Neural cell (in vitro differentiated cells): ENCODE measurements at places on chromosomes 2 and 18. TPM values are rescaled to one million over a fixed set of nuclear protein-coding genes. Genes with fewer than 3 reads are reported as not detected.

ACMSD gene
- not detected in 2 replicates for polyA plus RNA-seq

CDK15 gene
- 0.06 and 0.09 TPM in 2 replicates for polyA plus RNA-seq

PIEZO2 gene
- 0.12 and 0.30 TPM in 2 replicates for polyA plus RNA-seq

OTOS gene
- polyA plus RNA-seq: not detected in 2 replicates

MC2R gene
- polyA plus RNA-seq: not detected in 2 replicates

RAPGEF4 gene
- polyA plus RNA-seq: 10.0 and 10.4 TPM in 2 replicates

FIGN gene
- 0.71 and 1.0 TPM in 2 replicates for polyA plus RNA-seq

VIT gene
- polyA plus RNA-seq: not detected in 2 replicates

UNC80 gene
- polyA plus RNA-seq: 10.4 and 12.1 TPM in 2 replicates

HSPE1 gene
- polyA plus RNA-seq: 136 and 177 TPM in 2 replicates

KCNK3 gene
- 12.9 and 14.0 TPM in 2 replicates for polyA plus RNA-seq

ASAP2 gene
- polyA plus RNA-seq: 41.0 and 54.6 TPM in 2 replicates

ARHGAP15 gene
- 0.30 TPM in 1 of 2 replicates, not detected in the other for polyA plus RNA-seq

IL1B gene
- polyA plus RNA-seq: not detected in 2 replicates

NDUFAF7 gene
- polyA plus RNA-seq: 127 and 132 TPM in 2 replicates

RGPD3 gene
- polyA plus RNA-seq: 0.74 and 1.1 TPM in 2 replicates

DNER gene
- 307 and 310 TPM in 2 replicates for polyA plus RNA-seq

ASTL gene
- not detected in 2 replicates for polyA plus RNA-seq

FAM237A gene
- polyA plus RNA-seq: not detected in 2 replicates

CFAP53 gene
- polyA plus RNA-seq: 0.26 and 0.64 TPM in 2 replicates

MALL gene
- polyA plus RNA-seq: not detected in 2 replicates

CFAP210 gene
- 0.20 and 1.7 TPM in 2 replicates for polyA plus RNA-seq

LRRTM1 gene
- polyA plus RNA-seq: 0.61 and 0.86 TPM in 2 replicates

PLB1 gene
- 2.8 and 3.4 TPM in 2 replicates for polyA plus RNA-seq

SLC9A4 gene
- polyA plus RNA-seq: 0.06 and 0.15 TPM in 2 replicates

DUSP2 gene
- 1.5 and 2.1 TPM in 2 replicates for polyA plus RNA-seq

COMMD1 gene
- polyA plus RNA-seq: 65.5 and 69.1 TPM in 2 replicates

RAX gene
- polyA plus RNA-seq: not detected in 2 replicates

FBXO36 gene
- 5.4 and 6.3 TPM in 2 replicates for polyA plus RNA-seq

FSIP2 gene
- polyA plus RNA-seq: 11.0 and 12.2 TPM in 2 replicates

REG3A gene
- polyA plus RNA-seq: not detected in 2 replicates

SLC23A3 gene
- 0.12 and 0.28 TPM in 2 replicates for polyA plus RNA-seq

CIB4 gene
- not detected in 2 replicates for polyA plus RNA-seq

PKDCC gene
- 37.4 and 50.3 TPM in 2 replicates for polyA plus RNA-seq

XIRP2 gene
- polyA plus RNA-seq: not detected in 2 replicates

TMEM87B gene
- 9.5 and 12.8 TPM in 2 replicates for polyA plus RNA-seq

NAPG gene
- polyA plus RNA-seq: 84.6 and 93.9 TPM in 2 replicates

CFC1 gene
- 22.4 and 29.9 TPM in 2 replicates for polyA plus RNA-seq

PLGLB1 gene
- 15.9 and 20.2 TPM in 2 replicates for polyA plus RNA-seq

REG3G gene
- polyA plus RNA-seq: not detected in 2 replicates

VRK2 gene
- 0.45 and 0.46 TPM in 2 replicates for polyA plus RNA-seq
